ENCODE measurements at places on chromosomes 11 and 22.

- no peak for DNase-seq
Observed at GRCh38 chr11:86089659-86090058, 20.8 kb upstream of the PICALM start.

- no peak for DNase-seq
Observed at GRCh38 chr11:36373016-36374010, 77.2 kb downstream of the PRR5L start.

GRCh38 chr11:62245271-62245753 is 3.3 kb downstream of the SCGB1D2 start:
- DNase-seq = no peak

- no peak for DNase-seq
Observed at GRCh38 chr11:133549826-133550225, 17.5 kb upstream of the OPCML start.

DNA sequence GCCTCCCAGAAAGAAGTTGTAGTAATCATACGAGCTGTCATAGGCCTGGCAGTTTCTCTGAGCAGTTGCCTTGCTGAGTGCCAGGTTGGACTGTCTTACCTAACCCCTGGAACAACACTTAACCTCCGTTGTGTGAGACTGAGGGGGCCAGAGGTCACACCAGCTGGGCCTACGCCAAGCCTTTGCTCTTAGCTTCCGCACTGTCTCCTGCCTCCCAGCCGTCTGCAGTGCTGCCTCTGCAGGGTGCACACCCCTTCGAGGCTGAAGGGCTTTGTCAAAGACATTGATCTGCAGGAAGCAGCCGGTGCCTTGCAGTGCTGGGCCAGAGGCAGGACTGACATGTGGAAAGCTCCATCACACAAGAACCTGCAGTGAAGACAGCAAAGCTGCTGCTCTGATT is 16.7 kb downstream of the TAB1 start:
- peak; percentile 22 for DNase-seq

GRCh38 chr11:68928136-68928880 is 24.6 kb downstream of the IGHMBP2 start:
- DNase-seq = no peak

GRCh38 chr11:67996622-67997474 is 7.0 kb downstream of the UNC93B1 start:
- DNase-seq = no peak

GRCh38 chr22:17235149-17235655 is 16.0 kb upstream of the ADA2 start:
- no peak for DNase-seq

DNA sequence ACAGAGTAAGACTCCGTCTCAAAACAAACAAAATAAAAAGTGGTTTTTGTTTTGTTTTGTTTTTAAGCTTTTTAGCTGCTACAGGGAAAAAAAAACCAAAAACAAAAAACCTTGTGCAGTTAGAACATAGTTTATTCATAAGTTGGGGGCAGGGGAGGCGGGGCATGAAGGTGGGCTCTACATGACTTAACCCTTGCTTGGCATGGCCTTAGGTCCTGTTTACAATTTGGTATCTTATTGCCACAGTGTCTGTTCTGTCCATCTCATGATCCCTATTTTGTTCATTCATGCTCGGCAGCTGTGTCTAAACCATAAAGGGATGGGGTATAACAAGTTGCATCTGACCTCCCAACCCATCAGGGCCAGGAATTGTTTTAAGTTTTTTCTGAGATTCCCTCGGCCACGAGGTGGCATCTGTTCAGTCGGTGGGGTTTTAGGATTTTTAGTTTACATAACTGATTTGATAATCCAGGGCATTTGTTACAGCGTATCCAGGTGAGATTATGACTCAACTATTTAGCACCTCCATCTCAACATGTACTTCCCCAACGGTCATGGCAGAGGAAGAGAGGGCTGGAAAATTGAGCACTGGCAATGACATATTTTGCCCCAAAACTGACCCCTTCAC is 6.9 kb downstream of the AP5B1 start:
- no peak for DNase-seq

DNA sequence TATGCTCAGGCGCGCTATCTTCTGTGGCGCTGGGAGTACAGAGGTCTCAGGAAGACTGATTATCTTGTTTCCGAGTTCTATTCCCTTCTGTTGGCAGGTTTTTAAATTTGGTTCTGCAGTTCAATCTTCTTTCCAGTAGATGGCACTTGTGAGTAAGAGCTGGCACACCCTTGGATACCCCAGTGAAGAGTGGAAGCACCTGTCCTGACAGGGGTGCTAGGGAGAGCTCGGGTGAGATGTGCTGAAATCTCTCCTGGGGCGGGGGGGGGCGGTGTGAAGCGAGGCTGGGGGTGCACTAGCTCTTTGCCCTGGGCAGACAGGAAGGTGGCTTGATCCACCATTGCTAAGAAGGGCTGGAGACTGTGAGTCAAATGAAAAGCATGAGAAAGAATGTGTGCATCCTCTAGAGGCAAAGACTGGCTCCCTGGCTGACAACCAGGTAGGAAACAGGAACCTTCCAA is 679.9 kb upstream of the CCDC179 start:
- DNase-seq = no peak

DNA sequence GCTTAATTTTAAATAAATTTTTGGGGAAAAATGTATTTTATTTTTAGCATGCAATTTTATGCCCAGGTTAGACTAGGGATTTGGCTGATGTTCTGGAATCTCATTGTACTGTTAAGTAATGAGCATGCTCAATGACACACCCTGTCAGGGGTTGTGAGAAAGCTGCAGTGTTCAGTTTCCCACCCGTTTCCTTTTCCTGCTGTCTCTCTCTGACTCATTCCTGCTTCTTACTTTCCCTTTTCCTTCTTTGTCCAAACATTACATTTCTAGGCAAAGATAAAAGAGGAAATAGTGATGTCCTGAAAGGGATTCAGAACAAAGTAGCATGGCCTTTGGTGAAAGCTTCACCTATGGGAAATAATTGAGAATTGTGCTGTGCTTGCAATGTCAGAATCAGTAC is 22.7 kb downstream of the OOSP3 start:
- no peak for DNase-seq

DNA sequence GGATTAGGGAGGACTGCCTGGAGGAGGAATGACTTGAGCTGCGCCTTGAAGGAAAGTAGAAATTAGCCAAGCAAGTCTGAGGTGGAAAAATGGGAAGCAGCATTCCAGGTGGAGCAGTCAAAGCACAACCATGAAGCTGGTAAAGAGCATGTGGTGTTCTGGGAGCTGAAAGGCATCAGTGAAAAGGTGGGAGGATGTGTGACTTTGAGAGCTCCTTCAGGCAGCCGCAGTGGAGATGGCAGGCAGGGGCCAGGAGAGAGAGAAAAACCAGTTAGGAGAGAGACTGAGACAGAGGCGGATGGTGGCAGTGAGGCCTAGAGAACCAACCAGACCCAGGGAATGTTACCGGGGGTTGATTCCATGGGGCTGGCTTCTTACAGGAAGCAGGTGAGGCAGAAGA is 393.4 kb downstream of the MIAT start:
- DNase-seq = no peak

- no peak for DNase-seq
Observed at GRCh38 chr11:69721106-69721505, 17.3 kb upstream of the FGF19 start.

DNA sequence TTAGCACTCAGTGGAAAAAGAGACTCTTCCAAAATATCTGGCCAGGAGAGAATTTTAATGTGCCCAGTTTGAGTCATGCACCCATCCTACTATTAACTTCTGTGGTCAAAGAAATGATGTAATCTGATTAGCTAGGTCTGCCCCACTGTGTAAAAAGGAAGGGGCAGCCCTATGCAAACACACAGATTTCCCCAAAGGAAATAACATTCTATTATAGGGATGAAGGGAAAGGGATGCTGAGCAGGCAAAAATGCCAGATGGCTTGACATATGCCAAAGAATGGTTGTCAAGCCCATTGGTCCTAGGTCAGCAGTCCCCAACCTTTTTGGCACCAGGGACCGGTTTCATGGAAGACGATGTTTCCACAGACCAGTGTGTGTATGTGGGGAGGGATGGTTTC is 43.3 kb upstream of the PAK1 start:
- no peak for DNase-seq

GRCh38 chr22:36375071-36375980 is 12.4 kb downstream of the MYH9 start:
- DNase-seq = no peak

DNA sequence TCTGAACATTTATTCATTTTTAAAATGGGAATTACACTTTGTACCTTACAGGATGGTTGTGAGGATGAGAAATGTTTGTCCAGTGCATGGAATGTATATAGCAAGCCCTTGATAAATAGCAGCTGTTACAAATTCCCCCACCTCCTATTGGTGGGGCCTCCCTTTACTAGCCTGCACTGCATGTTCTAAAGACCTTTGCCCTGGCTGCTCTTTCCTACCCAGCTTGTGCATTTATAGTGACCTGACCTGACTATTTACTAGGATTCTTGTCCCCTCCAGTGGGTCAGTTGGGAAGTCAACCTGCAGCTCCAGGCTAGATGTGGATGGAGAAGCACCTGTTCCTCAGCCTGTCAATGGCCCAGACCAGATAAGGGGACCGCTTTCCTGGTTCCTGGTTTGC is 180.3 kb downstream of the HIPK3 start:
- no peak for DNase-seq

GRCh38 chr11:9206496-9206895 is 58.7 kb downstream of the DENND5A start:
- no peak for DNase-seq

DNA sequence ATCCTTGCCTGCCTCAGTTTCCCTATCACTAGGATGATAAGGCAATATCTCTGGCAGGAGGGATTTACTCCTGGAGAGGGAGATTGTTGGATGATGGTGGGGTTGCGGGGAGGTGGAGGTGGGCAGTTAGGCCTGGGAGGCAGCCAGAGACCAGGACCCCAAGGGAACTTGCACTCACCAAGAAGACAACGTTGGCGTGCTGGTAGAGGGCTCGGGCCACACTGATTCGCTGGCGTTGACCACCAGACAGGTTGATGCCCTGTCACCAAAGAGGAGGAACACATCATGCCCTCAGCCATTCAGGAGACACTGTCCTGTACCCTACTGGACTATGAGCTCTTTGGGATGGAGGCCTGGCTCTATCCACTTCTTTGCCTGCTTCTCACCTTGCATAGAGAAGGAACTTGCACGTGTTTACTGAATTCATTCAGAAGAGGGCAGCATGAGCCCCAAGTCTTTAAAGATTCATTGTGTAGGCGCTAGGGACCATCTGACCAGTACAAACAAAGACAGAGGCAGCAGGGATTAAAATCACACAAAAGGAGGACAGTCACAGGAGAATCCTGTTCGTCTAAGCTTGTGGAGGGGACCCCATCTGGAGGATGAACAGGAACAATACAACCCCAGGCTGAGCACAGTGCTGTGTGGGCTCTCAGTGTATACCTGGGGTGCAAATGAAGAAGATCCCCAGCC is 24.2 kb upstream of the KCNJ11 start:
- no peak for DNase-seq

DNA sequence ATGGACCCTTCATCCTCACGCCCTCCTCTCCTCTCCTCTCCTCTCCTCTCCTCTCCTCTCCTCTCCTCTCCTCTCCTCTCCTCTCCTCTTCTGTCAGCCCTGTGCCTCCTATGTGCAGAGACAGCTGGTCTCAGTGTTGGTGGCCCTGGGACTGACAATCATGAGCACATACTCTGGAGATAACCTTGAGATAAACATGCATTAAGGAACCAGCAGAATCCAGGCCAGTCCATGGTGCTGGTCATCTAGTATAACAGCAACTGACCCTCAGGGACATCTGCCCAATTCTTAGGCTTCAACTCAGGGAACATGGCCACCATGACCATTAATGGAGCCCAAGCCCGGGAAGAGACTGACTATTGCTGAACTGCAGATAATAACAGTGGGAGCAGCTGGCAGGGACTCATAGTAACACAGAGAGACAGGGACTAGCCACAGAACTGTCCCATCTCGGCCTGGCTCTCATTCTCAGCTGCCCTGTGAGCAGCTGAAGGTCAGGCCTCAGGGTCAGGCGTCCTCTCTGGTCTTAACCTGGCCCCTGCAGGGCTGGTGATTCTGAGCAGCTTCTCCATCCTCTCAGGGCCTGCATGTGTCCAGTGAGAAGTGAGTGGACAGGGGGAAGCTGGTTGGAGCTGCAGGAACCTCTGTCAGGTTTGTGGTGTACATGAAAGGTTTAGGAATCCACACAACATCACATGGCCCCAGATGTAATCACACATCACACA is 45.4 kb downstream of the GGTLC2 start:
- no peak for DNase-seq

- no peak for DNase-seq
Observed at GRCh38 chr22:47593911-47594311, 831.5 kb downstream of the TBC1D22A start.

GRCh38 chr22:24063361-24063760 is 52.3 kb downstream of the CABIN1 start:
- no peak for DNase-seq

GRCh38 chr11:7251836-7252682 is at the start of gene SYT9:
TSS of gene SYT9 (plus strand) at chr11:7251904. CDS start at chr11:7252187, 283 bp downstream.
- no peak for DNase-seq

- no peak for DNase-seq
Observed at GRCh38 chr11:73944901-73945300, 5.9 kb upstream of the DNAJB13 start.

DNA sequence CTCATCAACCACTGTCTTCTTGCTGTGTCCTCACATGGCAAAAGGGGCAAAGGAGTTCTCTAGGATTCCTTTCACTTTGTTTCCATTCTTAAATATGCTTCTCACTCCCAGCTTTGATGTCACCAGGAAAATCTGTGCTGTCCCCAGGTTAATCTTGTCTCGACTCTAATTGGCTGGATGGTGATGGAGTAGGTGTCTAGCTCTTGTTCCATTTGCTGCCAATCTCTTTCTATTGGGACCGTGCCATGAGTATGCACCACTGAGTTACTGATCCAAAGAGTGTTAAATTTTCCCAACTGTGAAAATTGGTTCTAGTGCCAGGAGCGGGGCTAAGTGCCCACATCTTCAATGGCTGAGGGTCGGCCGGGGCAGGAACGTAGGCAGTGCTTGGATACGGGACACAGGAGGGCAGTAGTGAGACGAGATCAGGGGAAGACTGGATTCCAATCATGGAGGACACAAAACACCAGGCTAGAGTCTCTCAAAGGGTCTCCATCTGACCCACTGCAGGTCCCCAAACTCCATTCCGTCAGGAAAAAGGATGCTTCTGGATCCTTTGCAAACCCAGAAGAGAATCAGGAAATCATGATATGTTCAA is 47.7 kb upstream of the CSNK2A3 start:
- no peak for DNase-seq

- peak; percentile 27 for DNase-seq
Observed at GRCh38 chr11:819129-819931, 616 bp downstream of the PNPLA2 start.

DNA sequence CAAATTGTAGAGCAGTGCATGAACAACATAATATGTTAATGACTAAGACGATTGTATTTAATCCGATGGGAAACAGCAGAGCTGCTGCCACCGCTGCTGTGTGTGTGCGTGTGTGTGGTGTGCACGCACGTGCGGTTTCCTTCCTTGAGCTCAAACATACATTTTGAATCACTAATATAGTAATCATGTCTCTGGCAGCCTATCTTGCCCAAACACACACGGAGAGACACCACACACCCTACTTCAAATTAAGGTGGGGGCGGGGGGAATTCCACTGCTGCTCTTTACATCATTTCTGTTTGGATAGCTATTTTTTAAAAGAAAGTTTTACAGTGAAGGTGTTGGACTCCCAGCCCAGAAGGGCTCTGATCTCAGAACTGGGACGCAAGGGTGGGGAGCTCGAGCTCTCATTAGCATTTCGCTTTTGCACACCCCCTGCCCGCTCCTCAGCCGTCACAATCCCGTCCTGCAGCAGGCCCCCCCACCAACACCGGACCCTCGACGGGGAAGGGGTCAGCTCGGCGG is 651 bp upstream of the FAM83F start:
- DNase-seq = no peak

Data from DMS79 (cell line).